T47D (cell line): ENCODE measurements at places on chromosomes 11 and 22.

DNA sequence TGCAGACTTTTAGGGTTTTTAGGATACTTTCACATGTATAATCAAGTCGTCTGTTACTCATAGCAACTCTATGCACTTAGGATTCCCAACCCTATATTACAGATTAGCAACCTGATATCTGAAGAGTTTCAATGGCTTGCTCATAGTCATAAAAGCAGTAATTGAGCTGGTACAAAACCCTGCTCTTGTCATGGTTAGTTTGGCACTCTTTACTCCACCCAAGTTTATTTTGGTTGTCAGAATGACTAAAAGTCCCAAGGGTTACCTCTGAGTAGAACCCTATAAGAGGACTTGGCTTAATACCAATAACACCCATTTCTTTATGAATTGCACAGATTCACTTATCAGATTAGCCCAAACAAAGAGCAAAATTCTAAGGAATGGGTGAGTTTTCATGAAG is 550.6 kb downstream of the SOX6 start:
- no peak for DNase-seq

DNA sequence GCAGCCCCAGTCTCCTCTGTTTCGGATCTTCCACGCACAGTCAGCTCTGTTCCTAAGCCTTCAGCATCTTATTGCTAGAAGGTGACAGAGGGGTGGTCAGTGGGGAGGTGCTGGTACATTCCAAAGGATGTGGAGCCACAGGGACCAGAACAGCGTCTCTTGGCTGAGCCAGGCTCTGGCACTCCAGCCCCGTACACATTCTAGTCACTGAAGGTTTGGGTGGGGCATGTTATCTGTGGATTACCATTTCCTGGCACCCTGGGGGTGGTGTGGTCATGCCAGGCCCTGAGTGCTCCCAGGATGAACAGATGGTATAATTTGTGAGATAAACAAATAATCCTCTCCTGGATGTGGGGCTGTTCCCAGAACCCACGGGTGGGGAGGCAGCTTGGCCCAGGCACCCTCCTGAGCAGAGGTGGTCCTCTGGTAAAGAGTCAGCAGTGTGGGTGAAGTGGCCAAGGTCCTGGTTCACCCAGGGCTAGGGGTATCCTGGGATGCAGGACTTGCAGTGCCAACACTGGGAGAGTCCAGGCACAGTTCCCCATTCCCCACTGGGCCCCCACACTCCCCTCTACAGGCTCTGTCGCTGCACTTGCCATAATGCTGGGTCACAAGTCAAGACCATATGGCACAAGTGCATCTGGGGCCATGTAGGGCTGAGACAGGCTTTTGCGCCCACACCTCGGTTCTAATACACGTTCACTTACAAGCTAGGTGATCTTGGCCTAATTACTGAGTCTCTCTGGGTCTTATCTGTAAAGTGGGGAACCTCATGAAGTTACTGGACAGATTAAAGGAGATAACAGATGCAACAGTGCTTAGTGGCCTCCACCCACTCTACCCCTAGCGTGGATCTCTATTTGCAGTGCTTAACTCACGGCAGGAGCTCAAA is 33.0 kb downstream of the DKK3 start:
- DNase-seq, result no peak

- no peak for DNase-seq
Measured at GRCh38 chr11:19606856-19607655, 105.6 kb upstream of the NAV2 start.

DNA sequence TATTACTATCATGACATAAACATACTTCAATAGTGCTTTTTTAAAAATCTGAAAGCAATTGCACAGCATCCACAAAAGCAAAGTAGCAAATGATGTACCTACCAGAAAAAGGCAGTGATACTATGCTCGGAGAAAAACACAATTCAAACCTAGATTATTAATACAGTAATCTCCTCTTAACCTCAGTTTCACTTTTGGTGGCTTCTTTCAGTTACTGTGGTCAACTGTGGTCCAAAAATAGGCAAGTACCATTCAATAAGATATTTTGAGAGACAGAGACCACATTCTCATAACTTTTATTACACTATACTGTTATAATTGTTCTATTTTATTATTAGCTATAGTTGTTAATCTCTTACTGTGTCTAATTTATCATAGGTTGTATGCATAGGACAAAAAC is 20.8 kb downstream of the KCNA4 start:
- no peak for DNase-seq

GRCh38 chr11:2882396-2883110 is 3.0 kb downstream of the CDKN1C start:
- no peak for DNase-seq

- no peak for DNase-seq
Measured at GRCh38 chr11:62832336-62833234, at the start of gene TEX54. Gene TEX54, minus strand, starts transcription at chr11:62832841.

GRCh38 chr11:8055091-8055835 is 25.7 kb upstream of the TUB start:
- no peak for DNase-seq

- no peak for DNase-seq
Measured at GRCh38 chr11:21774212-21774611, 418.7 kb upstream of the ANO5 start.

DNA sequence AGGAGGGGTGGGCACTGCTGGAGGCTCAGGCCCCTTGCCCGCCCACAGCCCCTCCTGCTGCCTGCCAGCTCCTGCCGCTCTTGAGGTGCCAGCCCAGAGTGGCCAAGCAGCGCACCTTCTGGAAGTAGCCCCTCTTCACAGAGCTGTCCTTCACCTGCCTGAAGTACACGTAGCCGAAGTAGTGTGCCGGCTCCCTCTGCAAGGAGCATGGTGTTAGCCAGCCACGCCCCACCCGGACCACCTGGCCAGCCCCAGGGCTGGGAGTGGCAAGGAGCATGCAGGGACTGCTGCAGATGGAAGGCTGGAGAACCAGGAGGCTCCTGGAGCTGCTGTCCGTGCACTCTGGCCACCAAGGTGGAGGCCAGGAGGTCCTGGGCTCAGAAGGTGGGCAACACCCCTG is 9.6 kb downstream of the DENND6B start:
- DNase-seq, result no peak

GRCh38 chr11:2440646-2441045 is 3.7 kb downstream of the TRPM5 start:
- DNase-seq, result no peak

DNA sequence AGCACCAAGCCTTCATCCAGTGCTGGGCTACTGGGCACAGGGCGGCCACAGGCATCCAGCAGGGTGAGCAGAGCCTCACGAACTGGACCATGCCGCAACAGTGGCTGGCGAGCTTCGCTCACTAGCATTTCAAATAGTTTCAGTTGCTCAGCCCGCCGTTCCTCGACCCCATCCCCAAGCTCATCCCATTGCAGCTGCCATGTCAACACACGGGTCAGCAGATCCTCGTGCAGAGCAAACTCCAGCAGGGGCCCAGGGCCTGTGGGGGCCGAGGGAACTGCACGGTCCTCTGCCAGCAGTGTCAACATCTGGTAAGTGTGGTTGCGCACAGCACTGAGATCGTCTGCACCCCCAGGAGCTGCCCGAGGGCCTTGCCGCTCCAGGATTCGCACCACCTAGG is 10.6 kb downstream of the FHIP1B start:
- no peak for DNase-seq

GRCh38 chr11:106061954-106062949 is 14.9 kb downstream of the KBTBD3 start:
- DNase-seq, result no peak

DNA sequence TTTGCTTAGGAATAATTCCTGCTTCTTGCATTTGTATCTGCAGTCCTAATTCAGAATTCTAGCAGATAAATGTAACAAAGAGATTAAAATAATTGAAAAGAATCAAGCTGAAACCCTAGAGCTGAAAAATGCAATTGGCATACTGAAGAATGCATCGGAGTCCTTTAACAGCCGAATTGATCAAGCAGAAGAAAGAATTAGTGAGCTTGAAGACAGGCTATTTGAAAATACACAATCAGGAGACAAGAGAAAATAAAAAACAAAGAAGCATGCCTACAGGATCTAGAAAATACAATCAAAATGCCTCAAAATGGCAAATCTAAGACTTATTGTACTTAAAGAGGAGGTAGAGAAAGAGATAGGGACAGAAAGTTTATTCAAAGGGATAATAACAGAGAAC is 8.2 kb downstream of the TREH start:
- no peak for DNase-seq

GRCh38 chr22:17303840-17304779 is 65.2 kb upstream of the CECR2 start:
- no peak for DNase-seq

DNA sequence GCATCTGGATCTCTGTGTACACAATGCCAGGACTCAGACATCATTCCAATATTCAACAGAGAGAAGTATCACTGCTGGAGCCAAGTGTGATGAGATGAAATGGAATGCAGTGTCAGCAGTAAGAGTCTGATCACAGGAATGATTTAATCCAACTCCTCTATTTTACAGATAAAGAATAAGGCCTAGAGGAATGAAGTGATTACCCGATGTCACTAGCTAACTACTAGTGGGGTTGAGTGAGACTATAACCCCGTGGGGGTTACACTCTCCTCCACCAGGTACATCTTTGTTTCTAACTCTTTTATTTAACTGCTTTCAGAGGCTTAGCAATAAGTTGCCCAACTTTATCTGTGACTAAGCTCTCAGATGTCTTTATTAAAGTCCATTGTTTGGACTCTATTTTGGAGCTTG is 94.2 kb upstream of the FAT3 start:
- no peak for DNase-seq

- DNase-seq, result no peak
Measured at GRCh38 chr11:66343176-66343575, 1.7 kb downstream of the BRMS1 start.

- DNase-seq, result peak; percentile 57
Measured at GRCh38 chr11:29432719-29433325, 584.0 kb downstream of the KCNA4 start.

DNA sequence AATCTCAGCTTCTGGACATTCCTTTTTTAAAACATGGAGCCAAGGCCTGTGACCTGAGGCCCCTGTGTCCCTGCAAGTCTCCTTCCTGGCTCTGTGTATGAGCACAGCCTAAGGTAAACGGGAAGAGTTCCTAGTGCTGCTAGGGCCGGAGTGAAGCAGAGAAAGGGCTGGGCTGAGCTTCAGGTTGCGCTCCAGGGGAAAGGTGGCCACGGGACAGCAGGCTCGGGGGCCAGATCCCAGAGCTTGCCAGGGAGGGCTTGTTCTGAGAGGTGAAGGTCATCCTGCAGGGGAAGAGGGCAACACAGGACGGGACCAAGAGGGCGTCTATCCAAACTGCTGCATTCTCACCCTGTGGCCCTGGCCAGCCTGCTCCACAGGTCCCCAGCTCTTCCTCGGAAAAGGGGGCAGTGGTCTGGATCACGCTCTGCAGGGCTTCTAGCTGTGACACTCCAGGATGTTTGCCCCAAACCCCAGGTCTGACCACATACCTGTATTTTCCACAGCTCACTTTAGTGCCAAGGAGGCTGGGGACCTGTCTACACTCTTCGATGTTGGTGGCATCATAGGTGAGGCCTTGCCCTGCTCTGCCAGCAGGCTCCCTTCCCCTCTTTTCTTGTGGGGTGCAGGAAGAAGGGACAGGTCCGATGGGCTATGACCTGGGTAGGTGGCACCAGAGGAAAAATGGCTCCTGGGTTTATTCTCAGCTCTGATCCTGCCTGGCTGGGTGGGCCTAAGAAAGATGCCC is 20.4 kb downstream of the SLC37A2 start:
- DNase-seq, result no peak

- DNase-seq, result no peak
Measured at GRCh38 chr11:121291319-121291718, 1.3 kb upstream of the SC5D start.
